ENCODE measurements at places on chromosomes 7 and 10. TPM values are rescaled to one million over a fixed set of nuclear protein-coding genes. Genes with fewer than 3 reads are reported as not detected.

- H3K36me3 ChIP-seq: no peaks in the 10 kb centered on the region
- H3K27ac ChIP-seq: no peak overlapping the region
- no peaks in the 10 kb centered on the region for H3K4me1 ChIP-seq
- DNase-seq: no peak
These were observed 203.6 kb downstream of the ZNF365 start for GRCh38 chr10:62577666-62578291.

- H3K27ac ChIP-seq: no peak overlapping the region
- DNase-seq: no peak
- no peak overlapping the region for H3K4me3 ChIP-seq
- no peaks in the 10 kb centered on the region for H3K4me1 ChIP-seq
- H3K36me3 ChIP-seq: no peaks in the 10 kb centered on the region
These were observed 313.0 kb upstream of the NPVF start for GRCh38 chr7:25541094-25541821.

DNA sequence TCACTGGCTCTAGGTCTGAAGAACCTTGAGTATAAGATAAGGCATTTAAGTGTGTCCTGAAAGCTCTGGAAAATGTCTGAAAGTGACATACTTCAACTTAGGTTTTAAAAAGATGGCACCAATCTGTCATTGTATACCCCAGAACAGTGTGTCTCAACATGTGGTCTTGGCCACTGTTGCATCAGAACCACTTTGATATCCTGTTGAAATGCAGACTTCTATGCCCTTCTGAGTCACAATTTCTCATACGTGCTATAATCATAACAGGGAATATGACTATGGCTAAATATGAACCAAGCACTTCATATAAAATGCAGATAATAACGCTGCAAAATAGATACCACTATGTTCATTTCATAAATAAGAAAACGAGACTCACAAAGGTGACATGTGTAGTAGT is 38.0 kb upstream of the GPAM start:
- no peak overlapping the region for H3K27ac ChIP-seq
- H3K4me3 ChIP-seq: no peak overlapping the region
- no peak for DNase-seq
- H3K4me1 ChIP-seq: no peaks in the 10 kb centered on the region

DNA sequence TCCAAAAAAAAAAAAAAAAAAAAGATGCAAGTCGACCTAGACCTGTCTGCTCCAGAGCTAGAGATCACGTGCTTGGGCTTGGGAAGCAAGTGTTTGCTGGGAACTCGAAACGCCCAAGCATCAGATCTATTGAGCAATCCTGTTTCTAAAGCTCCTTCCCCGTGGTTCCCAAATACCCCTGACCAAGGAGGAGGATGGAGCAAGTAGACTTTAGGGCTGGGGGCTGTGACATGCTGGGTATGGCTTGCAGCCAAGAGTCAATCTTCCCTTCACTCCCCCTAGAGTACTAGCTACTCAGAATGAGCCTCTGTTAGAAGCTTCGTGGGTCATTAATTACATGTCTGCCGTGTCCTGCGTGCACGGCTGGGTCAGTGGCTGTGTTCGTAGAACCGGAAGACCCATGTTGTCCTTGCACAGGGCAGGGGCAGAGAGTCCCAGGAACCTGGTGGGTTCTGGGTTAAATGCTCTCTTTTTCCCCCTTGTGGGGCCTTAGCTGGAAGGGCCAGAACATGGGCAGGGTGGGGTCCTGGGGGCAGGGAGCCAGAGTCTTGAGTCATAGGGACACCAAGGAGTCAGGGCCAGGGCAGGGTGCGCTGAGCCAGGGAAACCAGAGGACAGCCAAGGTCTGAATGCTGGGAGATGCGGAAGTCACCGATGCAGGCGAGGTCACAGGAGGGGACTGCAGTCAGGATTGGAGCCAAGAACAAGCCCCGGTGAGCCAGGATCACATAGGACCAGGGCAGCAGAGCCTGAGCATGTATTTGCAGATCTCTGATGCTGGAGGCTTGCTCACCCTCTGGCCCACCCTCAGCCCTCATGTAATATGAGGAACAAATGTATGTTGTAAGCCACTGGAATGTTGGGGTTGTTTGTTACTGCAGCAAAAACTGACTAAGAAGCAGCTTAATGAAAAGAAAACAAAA is 34.6 kb upstream of the TPST1 start:
- no peaks in the 10 kb centered on the region for H3K36me3 ChIP-seq
- H3K27me3 ChIP-seq: no peaks in the 10 kb centered on the region
- H3K27ac ChIP-seq: peak overlapping the region; percentile 80

GRCh38 chr7:85525676-85526075 is 338.8 kb upstream of the SEMA3D start:
- H3K36me3 ChIP-seq: no peaks in the 10 kb centered on the region
- no peak overlapping the region for H3K4me3 ChIP-seq
- no peaks in the 10 kb centered on the region for H3K4me1 ChIP-seq
- no peaks in the 10 kb centered on the region for H3K27me3 ChIP-seq

- H3K36me3 ChIP-seq: no peaks in the 10 kb centered on the region
- H3K4me1 ChIP-seq: peaks cover 52% of the 10 kb centered on the region
- peak overlapping the region; percentile 54 for H3K4me3 ChIP-seq
- peaks cover 5% of the 10 kb centered on the region for H3K27me3 ChIP-seq
These were observed 2.1 kb upstream of the FLNC start for GRCh38 chr7:128827971-128828711.

DNA sequence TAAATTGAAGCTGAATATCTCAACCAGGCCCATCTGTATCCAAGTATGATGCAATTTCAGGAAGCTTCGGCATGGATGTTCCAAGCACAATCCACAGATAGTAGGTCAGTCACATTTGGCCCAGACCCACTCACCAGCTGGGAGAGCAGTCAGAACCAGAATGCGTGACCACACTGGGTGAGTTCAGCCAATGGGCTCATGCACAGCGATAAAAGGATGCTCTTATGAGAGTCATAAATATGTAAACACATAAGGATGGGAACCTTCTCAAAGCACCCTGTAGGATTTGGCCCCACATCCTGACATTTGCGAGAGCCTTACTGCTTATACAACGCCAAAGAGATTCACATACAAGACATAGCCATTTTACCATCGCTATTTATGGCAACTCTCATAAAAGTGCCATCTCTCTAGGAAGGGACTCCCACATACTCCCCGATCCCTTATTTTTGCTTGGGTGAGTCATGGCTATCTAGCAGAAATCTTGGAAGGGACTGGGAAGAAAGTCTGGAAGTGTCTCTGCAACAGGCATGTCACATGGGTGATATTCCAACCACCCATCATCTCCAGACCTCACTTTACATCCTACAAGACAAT is 3.0 kb downstream of the AFAP1L2 start:
- peak overlapping the region; percentile 58 for H3K27ac ChIP-seq
- no peak overlapping the region for H3K4me3 ChIP-seq
- no peaks in the 10 kb centered on the region for H3K36me3 ChIP-seq

DNA sequence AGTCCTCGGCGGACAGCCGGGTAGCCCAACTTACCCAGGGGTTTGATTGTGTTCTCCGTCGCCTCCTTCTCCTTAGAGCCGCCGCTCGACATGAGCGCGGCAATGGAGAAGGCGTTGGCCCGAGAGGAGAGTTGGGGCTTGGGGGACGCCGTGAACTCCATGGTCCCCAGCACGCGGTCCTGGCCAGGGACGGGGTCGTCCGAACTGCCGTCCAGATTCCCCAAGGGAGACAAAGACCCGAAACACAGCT is 515 bp downstream of the TBX20 start:
- peaks cover 8% of the 10 kb centered on the region for H3K36me3 ChIP-seq
- H3K27me3 ChIP-seq: peaks cover 94% of the 10 kb centered on the region
- DNase-seq: no peak
- H3K4me3 ChIP-seq: peak overlapping the region; percentile 73

- H3K27me3 ChIP-seq: no peaks in the 10 kb centered on the region
- peak overlapping the region; percentile 54 for H3K27ac ChIP-seq
- H3K4me3 ChIP-seq: no peak overlapping the region
- peaks cover 5% of the 10 kb centered on the region for H3K36me3 ChIP-seq
- H3K4me1 ChIP-seq: peaks cover 73% of the 10 kb centered on the region
These were observed 25.6 kb downstream of the CACUL1 start for GRCh38 chr10:118729200-118729599.

- no peak for DNase-seq
- H3K4me1 ChIP-seq: no peaks in the 10 kb centered on the region
- H3K27ac ChIP-seq: no peak overlapping the region
- H3K27me3 ChIP-seq: peaks cover 23% of the 10 kb centered on the region
- no peak overlapping the region for H3K4me3 ChIP-seq
These were observed 307.0 kb downstream of the PTPRN2 start for GRCh38 chr7:158280448-158281144.

- DNase-seq: no peak
- peaks cover 63% of the 10 kb centered on the region for H3K4me1 ChIP-seq
- peak overlapping the region; percentile 68 for H3K4me3 ChIP-seq
- H3K27ac ChIP-seq: peak overlapping the region; percentile 93
- H3K36me3 ChIP-seq: no peaks in the 10 kb centered on the region
These were observed 634 bp upstream of the HDAC9 start for GRCh38 chr7:18494821-18495408.

DNA sequence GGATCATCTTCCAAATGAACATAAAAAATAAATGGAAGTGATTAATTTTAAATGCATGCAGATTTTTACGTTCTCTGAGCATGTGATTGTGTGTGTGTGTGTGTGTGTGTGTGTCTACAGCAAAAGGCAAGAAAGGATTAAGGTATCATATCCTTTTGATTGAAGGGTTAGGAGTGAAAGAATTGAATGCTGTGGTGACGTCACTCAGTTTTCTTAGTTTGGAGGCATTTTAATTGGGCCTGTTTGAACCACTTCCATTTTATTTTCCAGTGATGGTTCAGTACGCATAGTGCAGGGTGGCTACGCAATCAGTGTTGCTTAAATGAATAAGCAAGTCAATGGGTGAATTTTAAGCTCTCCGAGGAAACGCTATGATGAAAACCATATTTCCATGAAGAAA is 31.3 kb downstream of the TACC2 start:
- peaks cover 60% of the 10 kb centered on the region for H3K4me1 ChIP-seq
- no peak for DNase-seq
- H3K27me3 ChIP-seq: no peaks in the 10 kb centered on the region
- peaks cover 13% of the 10 kb centered on the region for H3K36me3 ChIP-seq
- peak overlapping the region; percentile 78 for H3K27ac ChIP-seq
- peak overlapping the region; percentile 48 for H3K4me3 ChIP-seq

DNA sequence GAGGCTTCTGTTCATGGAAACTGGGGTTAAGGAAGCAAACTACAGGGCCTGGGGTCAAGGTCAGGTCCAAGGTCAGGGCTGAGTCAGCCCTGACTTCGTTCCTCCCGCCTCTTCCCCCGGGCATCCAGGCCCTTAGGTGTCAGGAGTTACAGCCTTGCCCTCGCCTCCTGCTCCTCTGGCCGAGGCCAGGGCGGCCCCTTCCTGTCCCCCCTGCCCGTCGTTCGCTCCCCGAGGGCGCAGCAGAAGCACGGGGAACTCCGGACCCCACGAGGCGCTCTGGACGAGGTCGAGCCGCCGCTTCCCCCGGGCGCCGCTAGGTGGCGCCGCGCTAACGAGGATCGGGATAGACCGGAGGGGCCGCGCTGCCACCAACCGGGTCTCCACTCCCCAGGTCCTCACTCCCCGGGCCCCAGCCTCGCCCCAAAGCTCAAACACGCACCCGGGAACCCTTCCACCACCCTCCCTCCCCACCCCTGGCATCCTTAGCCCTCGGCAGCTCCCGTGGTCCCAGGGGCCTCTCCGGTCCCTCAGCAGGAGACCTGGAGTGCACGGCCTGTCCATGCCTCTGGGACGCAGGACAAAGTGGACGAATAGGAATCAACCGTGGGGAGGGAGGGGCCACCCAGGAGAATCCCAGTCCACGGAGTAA is 59.2 kb upstream of the MYL10 start:
- H3K4me3 ChIP-seq: peak overlapping the region; percentile 52
- H3K27ac ChIP-seq: no peak overlapping the region
- no peaks in the 10 kb centered on the region for H3K27me3 ChIP-seq
- DNase-seq: peak; percentile 81

DNA sequence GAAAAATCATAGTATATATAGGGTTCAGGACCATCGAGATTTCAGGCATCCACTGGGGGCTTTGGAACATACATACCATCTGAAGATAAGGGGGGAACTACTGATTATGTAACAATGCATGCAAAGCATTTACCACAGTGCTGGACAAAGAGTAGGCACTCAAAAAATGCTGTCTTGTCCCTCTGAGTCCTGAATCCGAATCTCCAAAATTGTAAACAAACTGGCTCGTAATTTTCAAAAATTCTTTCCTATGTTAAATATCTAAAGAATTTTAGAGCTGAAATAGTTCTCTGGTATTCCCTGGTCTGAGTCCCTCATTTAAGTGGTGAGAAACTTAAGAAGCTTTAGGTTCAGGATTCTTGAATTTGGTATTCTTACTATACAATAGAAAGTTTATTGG is 167.8 kb upstream of the ASAH2 start:
- DNase-seq: no peak
- no peaks in the 10 kb centered on the region for H3K36me3 ChIP-seq
- H3K4me3 ChIP-seq: peak overlapping the region; percentile 76
- H3K27ac ChIP-seq: peak overlapping the region; percentile 82

- no peak overlapping the region for H3K27ac ChIP-seq
- DNase-seq: no peak
- no peaks in the 10 kb centered on the region for H3K27me3 ChIP-seq
- peaks cover 11% of the 10 kb centered on the region for H3K4me1 ChIP-seq
These were observed 112.8 kb upstream of the AHR start for GRCh38 chr7:17185690-17186070.

DNA sequence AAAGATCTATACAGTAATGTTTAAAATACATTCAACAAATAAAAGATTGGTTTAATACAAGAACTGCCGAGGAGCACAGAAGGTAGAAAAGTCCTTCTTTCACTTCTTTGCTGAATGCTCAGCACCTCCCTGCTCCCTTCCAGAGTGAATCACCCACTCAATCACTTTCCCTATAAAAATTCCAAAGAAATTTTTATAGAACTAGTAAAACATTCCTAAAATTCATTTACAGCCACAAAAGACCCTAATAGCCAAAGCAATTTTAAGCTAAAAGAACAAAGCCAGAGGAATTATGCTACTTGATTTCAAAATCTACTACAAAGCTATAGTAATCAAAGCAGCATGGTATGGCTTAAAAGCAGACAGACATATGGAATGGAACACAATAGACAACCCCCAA is 320.9 kb downstream of the PCLO start:
- H3K4me1 ChIP-seq: no peaks in the 10 kb centered on the region
- no peak overlapping the region for H3K27ac ChIP-seq
- H3K4me3 ChIP-seq: no peak overlapping the region
- no peak for DNase-seq

- DNase-seq: peak; percentile 58
- no peaks in the 10 kb centered on the region for H3K36me3 ChIP-seq
- H3K4me1 ChIP-seq: peaks cover 20% of the 10 kb centered on the region
- H3K27ac ChIP-seq: peak overlapping the region; percentile 24
- no peaks in the 10 kb centered on the region for H3K27me3 ChIP-seq
These were observed 42.7 kb upstream of the CHST3 start for GRCh38 chr10:71921324-71922027.

Gene FKBP9
- total RNA-seq: 112 TPM

Gene UTF1
- not detected for total RNA-seq

Gene TAS2R41
- total RNA-seq: not detected

Gene SYT15
- total RNA-seq: 1.9 TPM

Gene COL13A1
- total RNA-seq: 2.5 TPM

Gene NUTM2B
- 0.52 TPM for total RNA-seq

Gene ASB4
- 6.3 TPM for total RNA-seq

Gene TSPAN13
- 13.7 TPM for total RNA-seq
